ENCODE measurements at places on chromosomes 12 and 14.
A peak's percentile ranks its signal among the peaks of the same experiment; 100 is the strongest.

DNA sequence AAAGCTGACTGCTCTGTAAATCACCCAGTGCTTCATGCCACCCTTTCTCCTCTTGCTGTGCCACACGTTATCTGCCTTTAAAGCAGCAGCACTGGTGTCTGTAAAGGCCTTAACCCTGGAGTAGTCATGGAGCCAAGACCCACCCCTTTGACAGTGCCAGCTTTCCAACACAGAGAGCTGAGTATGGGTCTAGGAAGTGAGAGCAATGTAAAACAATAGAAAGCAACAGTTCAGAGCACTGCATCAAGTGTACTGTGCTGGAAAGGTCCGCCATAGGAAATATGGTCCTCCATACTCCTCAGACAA is 139.5 kb downstream of the DAD1 start:
- no peak for DNase-seq

DNA sequence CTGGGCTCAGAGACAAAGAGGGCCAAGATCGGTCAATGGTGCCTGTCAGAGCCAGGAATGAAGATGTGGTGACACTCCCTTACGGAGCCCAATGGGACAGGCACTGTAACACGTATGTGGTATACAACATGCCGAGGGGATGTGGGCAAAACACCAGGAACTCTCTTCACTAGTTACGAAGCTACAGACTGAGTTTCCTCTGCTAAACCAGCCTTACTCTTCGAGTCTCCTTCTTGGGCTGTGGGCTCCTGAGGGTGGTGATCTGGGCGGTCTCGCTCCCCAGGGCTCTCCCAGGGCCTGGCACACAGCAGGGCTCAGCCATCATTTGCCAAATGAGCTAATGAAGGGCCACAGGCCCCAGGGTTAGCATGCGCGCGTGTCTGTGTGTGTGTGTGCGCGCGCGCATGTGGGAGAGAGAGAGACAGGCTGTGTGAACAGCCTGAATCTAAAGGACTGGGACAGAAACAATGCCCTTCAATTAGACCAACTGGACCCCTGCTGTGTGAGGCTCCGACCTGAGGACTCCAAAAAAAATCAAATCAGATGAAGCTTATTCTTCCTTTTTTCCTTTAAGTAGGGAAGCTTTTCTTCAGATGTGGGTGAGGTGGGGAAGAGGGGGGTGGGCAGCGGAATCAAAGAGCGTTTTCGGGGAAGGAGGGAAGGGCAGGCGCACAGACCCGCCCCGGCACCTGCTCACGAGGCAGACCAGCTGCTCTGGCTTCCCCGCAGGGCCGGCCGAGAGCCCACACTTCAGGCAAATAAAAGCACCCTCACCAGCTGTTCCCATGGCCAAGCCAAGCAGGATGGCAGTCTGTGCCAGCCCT is 42.5 kb downstream of the CCDC88C start:
- no peak for DNase-seq

GRCh38 chr12:7959701-7960121 is 23.7 kb upstream of the SLC2A3 start:
- DNase-seq: peak; percentile 46

- no peak for DNase-seq
These were observed 19.6 kb upstream of the FBXO33 start for GRCh38 chr14:39451811-39452210.

DNA sequence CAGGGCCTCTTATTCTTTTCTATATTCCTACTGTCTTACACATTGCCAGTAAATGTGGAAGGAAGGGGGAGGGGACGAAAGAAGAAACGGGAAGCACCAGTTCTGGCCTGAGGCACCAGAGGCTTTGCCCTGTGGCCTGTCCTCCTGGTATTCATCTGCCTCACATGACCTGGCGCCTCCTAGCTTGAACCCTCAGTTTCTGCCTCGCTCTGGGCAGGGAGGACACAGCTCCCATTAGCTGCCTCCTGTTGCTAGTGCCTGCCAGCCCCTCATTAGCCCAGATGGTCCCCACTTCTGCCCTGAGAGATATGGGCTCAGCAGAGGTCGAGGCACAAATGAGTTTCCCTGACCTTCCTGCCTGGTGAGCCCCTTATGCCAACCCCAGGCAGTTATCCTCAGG is 3.0 kb upstream of the PLEKHG6 start:
- no peak for DNase-seq

DNA sequence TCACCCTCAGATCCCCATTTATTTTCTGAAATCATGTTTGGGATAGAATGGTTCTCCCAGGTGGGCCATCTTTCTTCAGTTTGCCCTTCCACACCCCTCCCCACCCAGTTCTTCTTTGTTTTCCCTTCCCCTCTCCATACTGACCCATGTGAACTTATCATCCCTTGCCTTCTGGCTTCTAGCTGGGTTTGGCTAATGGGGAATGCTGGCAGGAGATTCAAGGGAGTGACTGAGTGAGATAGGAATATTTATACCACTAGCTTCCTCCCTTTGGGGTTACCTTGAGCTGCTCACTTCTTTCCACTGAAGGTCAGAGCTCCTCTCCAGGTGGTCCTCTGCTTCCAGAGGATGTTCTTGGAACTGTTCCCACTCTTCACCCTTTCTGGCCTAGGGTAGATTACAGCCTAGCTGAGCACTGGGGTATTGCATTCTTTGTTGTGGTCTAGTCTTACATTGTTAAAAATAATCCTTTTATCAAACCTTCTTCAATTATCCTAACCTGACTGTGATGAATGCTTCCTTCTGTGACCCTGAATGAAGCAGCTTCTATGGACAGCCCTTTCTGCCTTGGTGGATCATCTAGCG is 88.3 kb upstream of the ATP2B1 start:
- no peak for DNase-seq

DNA sequence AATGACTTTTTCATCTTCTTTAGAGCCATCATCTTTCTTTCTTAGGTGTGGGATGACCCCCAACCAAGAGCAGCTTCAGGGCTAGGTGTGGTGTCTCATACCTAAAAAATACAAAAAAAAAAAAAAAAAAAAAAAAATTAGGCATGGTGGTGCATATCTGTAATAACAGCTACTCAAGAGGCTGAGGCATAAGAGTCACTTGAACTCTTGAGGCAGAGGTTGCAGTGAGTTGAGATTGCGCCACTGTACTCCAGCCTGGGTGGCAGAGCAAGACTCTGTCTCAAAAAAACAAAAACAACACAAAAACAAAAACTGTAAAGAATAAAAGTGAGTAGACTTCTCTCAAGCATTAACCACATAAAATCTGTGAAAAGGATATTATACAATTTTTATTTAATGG is 8.0 kb upstream of the ATF7IP start:
- no peak for DNase-seq

DNA sequence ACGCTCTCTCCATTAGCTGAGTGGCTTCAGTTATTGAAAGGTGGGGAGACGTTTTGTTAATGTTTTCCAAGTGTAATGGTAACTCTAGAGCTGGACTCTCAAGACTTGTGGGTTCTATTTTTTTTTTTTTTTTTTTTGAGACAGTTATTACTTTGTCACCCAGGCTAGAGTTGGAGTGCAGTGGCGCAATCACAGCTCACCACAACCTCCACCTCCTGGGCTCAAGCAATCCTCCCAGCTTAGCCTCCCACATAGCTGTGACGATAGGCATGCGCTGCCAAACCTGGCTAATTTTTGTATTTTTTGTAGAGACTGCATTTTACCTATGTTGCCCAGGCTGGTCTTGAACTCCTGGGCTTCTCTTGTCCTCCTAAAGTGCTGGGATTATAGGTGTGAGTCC is 26.2 kb downstream of the ATF1 start:
- no peak for DNase-seq

GRCh38 chr12:97476255-97476654 is 13.7 kb downstream of the RMST start:
- DNase-seq: no peak

DNA sequence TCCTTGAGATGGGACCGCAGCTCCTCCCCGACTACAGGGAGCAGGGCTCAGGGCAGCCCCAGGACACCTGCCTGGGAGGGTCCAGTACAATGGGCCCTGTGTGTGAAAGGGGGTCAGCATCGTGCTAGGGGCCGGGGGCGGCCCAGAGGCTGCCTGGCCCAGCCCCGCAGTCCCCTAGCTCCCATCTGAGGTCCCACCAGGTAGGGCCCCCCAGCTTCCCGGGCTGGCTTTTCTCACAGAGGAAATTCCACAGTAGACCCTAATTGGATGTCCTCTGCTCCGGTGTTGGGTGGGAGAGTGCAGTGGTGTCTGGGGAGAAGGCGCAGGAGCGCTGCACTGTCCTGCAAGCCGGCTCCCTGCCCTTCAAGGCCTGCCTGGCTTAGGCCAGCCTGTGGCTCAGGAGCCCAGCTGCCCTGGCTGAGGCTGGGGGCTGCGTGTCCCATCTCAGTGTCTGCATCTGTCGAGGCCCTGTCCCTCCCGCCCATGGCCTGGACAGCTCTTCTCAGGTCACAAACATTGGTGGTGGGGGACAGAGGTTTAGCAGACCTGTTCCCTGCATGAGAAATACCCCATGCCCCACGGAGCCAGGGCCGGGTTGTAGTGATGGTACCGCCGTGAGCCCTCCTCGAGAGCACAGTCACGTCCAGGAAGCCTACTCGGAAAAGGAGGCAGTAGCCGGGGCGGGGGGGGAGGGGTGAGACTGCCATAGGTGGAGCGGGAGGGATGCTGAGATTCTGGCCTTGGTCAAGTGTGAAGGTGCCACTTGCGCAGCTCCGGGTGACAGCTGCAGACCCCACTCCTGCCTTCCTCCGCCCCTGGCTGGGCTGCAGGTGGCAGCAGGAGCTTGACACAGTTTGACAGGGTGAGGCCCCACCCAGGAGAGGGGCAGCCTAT is 11.6 kb downstream of the HIP1R start:
- no peak for DNase-seq

GRCh38 chr14:103384450-103385151 is 614 bp upstream of the MARK3 start:
- no peak for DNase-seq

DNA sequence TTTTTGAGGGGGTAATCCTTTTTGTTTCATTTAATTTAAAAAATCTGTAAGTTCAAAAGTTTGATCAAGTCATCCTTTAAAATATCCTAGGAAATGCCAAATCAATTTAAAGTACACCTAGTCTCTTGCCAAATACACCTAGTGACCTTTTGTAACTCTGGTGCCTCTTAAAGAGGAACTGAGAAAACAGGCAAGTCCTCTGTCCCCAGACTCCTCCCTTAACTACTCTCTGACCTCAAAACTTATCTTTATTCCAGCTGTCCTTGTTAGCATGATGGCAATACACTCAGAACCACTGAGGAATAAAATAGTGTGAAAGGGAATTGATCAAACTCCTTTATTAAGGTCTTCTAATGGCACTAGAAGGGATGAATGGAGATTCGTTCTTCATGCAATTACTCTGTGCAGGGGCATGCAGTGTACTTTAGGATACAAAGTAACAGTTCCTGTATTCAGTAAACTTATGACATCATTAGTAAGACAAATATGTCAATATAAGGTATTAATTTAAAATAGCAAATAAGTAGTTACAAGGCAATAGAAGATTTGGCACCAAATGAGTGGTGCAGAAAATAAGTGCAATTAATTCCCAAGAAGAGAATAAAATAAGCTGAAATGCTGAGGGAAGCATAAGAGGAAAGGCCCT is 3.3 kb downstream of the FAR2 start:
- DNase-seq: no peak

DNA sequence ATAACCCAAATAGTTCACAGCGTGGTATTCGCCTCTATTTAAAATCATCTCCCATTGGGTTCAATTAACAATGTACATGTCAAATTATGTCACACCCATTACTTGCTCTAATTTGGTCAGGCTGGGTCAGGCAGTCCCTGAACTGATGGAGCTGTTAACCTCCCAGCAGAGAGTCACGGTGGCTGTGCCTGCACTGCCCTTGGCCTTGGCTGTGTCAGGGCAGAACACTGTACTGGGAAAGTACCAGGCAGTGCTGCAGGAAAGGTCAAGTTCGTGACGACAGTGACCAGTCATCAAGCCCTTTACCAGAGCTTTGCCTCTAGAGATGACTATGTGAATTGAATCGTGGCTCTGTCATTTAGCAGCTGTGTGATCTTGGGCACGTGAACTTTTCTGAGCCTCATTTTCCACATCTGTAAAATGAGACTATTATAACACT is 100.0 kb downstream of the ARF6 start:
- DNase-seq: peak; percentile 71

Data from stimulated activated CD4-positive, alpha-beta T cell treated with anti-CD3 and anti-CD28 coated beads, Interleukin-1b, Interleukin-23, amount 100 ng/mL, for 48 hours (primary cell).